ENCODE measurements at places on chromosomes 16 and 17.

- DNase-seq = no peak
Measured at GRCh38 chr17:65601145-65601544, 39.7 kb upstream of the AXIN2 start.

DNA sequence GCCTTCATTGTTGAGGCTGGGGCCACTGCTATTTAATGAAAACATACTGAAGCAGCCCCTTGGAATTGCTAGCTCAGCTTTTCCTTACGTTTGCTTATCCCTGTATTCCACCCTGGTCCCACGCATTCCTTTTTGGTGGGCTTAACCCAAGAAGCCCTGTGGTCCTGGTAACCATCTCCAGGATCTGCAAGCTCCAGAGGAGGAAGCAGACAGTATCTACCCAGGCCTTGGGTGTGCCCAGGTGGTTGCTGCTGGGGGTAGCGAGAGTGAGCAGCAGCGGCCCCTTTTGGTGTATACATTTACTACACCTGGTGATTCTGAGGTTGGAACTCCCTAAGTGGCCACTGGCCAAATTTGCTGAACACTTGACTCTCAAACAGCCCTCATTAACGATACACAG lies 97.7 kb downstream of the CBLN1 start:
- peak; percentile 35 for DNase-seq

DNA sequence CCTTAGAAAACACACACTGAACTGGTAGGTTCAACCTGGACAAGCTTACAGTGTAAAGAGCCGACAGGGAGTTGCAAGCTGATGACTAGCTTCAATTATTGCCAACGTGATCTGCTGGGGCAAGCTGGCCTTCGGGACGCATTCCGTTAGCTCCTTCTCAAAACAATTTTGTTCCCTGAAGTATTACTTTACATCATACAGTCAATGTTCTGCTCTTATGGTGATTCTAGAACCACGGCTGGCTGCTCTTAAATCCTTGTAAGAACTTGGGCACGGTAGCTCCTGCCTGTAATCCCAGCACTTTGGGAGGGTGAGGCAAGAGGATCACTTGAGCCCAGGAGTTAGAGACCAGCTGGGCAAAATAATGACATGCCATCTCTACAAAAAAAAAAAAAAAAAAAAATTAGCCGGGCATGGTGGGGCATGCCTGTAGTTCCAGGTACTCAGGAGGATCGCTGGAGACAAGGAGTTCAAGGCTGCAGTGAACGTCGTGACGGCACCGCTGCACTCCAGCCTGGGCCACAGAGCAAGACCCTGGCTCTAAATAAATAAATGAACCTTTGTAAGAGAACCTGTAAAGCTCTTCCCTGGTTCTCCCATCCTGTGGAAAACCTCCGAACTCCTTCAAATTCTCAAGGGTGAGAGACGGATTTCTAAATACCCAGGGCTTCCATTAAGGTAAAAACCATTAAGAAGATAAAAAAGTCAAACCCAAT lies 2.0 kb downstream of the CDIP1 start:
- no peak for DNase-seq

DNA sequence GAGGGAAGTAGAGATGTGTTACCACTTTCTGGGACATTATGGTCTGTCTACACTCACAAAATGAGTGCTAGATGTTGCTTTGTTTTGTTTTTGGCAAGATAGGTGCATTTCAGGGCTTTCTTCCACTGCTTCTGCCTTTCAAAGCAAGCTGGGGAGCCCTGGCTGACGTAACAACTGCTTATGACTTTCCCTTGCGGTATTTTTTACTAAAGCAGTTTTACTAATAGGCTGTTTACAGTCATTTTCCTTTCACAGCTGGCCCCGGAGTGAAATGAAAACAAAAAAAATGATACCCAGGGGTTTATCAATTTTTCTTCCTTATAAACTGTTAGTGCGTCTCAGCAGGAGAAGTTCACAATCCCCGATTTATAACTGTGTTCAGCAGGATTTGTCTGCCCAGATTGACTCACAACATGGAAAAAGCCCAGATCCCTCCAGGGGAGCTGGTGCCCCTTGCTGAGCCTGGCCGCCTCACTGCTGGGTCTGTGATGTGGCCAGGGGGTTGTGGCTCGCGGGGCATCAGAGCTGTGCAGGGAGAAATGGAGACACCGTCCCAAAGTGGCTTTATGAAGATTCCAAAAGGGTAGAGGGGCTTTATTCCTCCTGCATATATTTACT lies 184.4 kb upstream of the HS3ST3A1 start:
- no peak for DNase-seq

DNA sequence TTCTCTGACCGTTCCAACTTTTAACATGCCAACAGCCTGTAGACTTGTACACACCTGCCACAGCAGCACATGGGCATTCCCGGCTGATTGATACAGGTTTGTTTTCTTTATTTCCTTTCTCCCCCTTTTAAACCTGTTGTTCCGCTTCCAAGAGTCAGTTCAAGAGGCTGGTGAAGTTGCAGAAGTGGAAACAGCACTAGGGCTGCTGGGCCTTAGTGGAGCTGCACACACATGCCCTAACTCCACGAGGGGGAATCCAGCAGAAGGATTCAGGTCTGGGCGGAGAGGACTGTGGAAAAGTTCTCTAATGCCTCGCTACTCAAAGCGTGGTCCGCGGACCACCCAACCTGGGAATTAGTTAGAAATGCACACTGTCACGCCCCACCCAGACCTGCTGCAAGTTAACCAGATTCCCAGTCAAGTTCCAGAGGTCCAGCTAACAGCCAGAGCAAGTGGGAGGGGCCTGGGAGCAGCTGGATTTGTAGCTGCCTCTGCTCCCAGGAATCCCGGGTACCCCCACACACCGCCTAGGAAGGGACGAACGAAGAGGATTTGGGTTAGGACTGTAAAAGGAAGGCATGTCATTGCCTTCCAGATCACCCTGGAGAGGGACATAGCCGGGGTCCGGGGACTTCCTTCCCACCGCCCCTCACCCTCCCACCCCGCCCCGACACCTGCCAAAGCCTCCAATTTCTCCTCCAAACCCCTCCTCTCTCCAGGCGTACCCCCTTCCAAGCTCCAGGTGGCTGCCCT lies 542 bp downstream of the SLC39A11 start:
- peak; percentile 9 for DNase-seq

DNA sequence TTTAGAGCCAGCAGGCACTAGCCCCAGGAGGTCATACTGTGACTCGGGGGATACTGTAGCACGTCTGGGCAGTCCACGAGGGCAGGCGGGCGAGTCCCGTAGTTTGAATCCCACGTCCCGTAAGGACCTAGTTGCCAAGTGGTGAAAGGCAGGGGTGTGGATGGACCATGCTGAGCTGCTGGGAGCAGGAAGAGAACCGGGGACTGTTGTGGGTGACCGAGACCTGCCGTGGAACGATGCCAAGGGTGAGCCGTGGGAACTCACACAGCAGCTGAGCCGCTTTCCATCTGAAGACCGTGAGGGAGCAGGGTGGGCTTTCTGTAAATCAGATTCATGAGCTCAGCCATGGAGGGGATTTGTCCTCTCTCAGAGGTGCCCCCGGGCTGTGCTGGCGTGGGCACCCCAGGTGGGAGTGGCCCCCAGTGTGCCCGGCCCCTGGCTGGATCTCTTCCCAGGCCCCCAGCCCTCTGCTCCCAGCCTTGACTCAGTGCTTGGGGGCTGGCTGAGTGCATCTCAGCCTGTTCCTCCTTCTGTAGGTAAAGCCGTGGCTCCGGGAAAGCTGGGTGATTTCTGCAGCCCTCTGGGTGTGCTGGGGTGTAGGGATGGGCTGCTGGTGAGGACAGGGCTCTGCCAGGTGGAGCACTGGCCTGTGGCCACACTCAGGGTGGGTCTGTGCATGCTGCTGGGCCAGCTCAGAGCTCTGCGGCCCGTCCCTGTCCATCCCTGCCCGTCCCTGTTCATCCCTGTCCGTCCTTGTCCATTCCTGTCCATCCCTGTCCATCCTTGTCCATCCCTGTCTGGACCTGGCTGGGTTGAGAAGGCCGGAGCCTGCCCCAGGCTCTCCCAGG lies 13.6 kb downstream of the ASPSCR1 start:
- DNase-seq = no peak

- peak; percentile 47 for DNase-seq
Measured at GRCh38 chr16:21083729-21084268, 66.8 kb downstream of the DNAH3 start.

GRCh38 chr16:66405057-66405783 lies 21.9 kb upstream of the BEAN1 start:
- DNase-seq = no peak

- DNase-seq = no peak
Measured at GRCh38 chr16:86018487-86018886, 119.5 kb downstream of the IRF8 start.

GRCh38 chr17:13158494-13159240 lies 140.8 kb upstream of the ELAC2 start:
- no peak for DNase-seq

DNA sequence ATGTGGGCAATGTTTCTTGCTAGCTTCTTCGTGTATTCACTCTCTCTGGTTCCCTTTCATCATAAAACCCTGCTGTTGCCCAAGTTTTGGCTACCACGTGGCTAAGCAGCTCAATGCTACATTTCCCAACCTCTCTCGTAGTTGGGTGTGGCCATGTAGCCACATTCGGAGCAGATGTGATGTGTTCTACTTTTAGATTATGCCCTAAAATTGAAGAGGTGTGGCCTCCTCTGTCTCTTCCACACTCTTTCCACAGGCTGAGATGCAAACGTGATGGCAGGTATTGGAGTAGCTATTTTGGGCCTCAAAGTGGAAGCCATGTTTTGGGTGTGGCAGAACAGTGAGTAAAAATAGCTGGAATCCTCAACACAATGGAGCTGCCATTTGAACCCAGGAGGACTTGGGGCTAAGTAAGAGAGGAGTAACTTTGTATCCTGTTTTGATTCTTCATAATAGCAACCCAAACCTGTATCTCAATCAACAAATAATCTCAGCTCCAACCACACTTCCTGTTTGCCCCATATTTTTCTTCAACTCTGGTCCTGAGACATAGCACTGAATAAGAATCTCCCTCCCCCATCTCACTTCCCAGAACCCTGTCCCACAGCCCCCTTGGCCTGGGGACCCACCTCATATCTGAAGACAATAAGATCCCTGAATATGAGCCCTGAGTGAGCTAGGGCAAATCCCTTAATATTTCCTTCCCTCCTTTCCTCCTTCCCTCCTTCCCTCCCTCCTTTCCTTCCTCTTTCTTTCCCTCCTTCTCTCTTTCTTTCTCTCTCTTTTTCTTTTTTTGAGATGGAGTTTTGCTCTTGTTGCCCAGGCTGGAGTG lies 4.0 kb downstream of the NUPR1 start:
- no peak for DNase-seq

DNA sequence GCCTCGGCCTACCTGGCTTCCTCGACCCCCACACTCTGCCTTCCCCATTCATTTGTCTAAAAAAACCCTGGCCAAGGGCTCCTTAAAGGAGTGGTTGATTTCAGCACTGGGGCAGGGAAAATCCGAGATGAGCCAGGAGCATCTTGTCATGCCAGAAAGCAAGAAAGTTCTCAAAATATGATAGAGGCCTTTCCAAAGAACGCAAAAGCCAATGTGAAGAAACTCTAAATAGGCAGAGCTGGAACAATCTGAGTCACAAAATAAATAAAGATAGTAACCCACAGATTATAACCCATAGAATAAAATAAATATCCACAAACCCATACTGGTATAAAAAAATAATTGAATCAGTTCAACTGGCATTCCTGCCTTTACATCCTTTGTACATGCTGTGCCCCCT lies 192.3 kb upstream of the SALL1 start:
- no peak for DNase-seq

GRCh38 chr17:50451943-50452629 lies 16.6 kb downstream of the CHAD start:
- DNase-seq = no peak
